Mucosa of descending colon (tissue), 3 donors: ENCODE measurements at places on chromosomes 2 and 18.

DNA sequence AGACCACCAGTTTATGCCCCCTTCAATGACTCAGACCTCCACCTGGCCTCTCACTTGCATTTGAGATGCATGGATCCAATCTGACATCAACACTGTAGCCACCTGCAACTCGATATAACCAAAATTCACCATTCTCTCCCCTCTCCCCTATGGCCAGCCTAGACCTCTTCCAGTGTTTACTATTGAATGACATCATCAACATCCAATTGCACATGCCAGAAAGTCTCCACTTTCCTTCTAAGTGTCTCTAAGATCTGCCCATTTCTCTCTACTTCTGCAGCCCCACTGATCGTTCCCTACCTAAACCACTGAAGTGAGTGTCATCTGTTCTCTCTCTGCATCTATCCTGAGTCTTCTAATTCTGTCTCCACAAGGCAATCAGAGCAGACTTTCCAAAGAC, 151.3 kb upstream of the APCDD1 start:
- DNase-seq: no peak

DNA sequence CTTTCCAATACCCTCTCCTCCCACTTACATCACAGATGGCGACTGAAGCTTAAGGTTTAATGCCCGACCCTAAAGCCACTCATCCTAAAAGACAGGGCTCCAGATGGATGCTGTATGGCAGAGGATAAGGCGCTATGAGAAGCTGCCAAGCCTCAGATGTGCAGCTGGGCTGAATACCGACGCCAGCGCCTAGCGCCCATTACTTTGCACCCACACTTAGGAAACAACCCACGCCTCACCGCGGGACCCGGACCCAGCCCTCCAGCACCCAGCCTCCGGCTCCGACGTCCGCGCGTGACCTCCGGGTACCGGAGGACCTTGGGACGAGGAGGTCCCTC, 335 bp downstream of the TRAK2 start:
- DNase-seq: no peak

DNA sequence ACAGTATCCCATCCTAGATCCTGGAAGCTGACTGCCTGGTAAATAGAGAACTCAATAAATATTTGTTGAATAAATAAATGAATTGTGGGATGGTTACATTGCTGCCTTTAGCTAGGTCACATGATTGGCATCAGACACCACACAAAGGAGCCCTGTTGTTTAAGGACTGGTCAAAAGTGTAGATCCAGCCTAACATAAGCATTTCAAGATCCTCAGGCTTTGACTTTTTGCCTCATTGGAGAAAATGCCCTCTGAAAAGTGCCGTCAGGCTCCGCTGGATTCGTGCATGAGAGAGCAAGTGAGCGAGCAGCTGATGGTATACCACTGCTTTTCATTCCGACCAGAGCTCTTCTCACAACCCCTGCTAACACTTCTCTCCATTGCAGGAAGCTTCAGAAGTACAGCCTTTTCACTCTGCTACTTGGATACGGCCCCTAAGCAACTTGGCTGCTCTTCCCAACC, 1.3 kb upstream of the ZNF24 start:
- no peak for DNase-seq

GRCh38 chr2:8234253-8234652, 447.6 kb upstream of the ID2 start:
- no peak for DNase-seq

- no peak for DNase-seq
Measured at GRCh38 chr2:100820273-100820522, 259 bp downstream of the NPAS2 start.

DNA sequence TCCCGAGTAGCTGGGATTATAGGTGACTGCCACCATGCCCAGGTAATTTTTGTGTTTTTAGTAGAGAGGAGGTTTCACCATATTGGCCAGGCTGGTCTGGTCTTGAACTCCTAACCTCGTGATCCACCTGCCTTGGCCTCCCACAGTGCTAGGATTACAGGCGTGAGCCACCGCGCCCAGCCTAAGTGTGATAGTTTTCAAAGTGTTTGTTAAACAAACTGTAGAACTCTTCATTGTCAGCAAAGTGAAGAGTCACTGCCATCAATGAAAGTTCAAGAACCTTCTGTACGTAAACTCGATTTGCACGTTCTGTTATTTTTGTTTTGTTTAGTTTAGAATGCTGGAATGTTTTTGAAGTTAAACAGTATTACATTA, 18.0 kb upstream of the SOS1 start:
- DNase-seq: no peak

DNA sequence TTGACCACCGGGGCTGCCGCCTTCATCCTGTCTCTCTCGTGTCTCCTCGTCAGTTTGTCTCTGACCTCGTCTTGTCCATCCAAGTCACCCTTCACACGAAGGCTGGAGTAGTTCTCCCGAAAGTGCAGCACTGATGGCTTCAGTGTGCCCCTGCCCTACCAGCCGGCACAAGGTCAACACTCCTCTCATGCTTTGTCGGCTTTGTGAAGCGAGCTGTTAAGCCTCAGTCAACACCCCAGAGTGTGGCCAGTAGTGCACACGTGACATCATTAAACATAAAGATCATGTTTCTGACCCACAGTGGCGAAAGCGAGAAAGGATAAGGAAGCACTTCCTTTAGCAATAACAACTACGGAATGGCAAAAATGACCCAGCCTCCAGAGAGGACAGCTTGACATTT, 23.2 kb downstream of the ACKR3 start:
- DNase-seq: no peak

- no peak for DNase-seq
Measured at GRCh38 chr18:77210249-77210648, 39.4 kb upstream of the GALR1 start.

DNA sequence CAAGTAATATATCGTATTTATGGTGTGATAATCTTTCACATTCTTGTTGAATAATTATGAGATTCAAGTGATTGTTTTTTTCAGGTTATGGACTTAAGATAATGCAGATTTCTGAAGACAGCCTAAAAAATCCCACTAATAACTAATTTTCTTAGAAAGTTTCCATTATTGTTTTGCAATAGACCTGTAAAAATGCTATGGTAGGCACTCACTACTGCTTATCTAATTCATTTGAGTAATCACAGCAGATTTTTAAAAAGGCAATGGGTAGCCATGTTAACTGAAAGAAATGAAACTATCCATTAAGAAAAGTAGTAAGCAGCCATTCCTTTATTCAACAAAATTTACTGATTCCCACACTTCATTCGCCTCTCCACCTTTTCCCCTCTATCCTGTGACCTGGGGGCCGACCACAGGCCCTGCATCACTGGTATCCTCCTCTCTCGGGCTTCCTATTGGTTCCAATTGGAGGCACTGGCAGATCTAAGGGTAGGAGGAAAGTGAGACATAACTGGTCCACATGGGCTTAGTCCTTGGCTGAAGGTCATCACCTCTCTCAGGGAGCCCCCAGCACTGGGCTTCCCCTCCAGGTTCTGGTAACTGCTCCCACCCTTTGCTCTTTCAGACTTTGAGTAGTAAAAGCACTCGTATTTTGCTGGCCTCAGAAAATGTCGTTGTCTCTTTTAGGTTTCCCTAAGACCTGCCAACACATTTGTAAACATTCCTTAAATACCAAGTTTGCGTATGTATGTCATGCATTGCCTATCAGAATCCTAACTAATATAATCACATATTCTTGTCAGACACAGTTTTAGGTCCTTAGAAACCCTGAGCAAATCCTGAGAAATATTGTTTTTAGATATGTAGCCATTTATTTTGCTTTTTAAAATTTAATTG, 18.5 kb downstream of the RBMS1 start:
- DNase-seq: no peak

GRCh38 chr2:71557321-71557720, 104.0 kb downstream of the DYSF start:
- no peak for DNase-seq
